ENCODE measurements at places on chromosomes 3 and 15.

GRCh38 chr3:8095724-8096123, 405.9 kb upstream of the LMCD1 start:
- no peak for DNase-seq

GRCh38 chr3:147653367-147653923, 244.3 kb downstream of the ZIC1 start:
- DNase-seq, result no peak

GRCh38 chr3:168983046-168983445, 680.5 kb downstream of the MECOM start:
- DNase-seq, result no peak

DNA sequence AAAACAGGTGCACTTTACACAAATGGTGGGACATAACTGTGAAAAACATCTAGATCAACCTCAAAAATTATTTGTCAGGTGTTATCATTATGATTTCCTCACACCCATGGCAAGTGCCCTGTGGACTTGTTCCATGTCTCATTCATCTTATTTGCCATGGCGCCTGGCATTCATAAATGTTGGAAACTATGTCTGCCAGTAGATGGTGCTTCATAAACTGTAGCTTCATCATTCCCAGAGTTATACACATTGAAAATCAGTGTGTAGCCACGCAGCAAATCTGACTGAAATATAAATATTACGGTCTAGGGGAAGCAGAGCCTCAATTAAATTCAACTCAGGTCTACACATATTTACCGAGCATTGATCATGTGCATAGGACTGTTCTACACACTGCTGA, 90.7 kb downstream of the IMPG2 start:
- DNase-seq, result no peak

DNA sequence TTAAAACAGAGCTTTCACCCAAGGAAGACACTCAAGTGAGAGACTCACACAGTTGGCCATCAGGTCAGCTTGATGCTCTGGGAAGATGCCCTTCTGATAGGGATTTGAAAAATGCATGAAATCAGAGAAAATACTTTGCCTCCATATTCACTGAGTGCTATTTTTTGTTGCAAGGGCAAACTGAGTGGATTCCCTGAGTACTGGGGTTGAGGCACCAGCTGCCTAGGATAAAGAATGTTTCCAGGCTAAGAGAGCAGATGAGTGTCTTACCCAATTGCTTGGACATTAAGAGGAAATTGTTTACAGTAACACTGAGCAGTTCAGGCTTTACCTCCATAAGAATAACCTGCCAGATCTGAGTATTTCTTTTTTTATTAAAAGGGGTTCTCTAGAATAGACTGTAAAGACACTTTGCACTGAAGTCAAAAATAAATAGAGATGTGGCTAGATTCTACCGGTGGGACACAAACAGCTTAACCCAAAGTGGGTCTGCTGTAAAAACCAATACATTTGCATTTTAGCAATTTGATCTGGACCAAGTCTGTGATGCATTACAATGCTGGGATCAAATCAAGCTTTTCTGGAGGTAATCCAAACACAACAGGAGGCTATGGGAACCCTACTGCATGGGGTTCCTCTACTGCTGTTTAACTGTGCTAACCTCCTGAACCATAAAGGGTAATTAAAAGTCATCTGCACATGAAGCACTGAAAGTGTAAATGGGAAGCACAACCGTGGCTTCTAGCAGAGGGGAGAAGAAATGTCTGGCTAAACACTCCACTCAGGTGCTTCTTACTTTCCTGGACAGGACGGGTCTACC, 238.8 kb upstream of the WNT5A start:
- DNase-seq, result no peak

Data from iris pigment epithelial cell (primary cell).